ENCODE measurements at places on chromosomes 6 and 20. TPM values are rescaled to one million over a fixed set of nuclear protein-coding genes. Genes with fewer than 3 reads are reported as not detected.

Gene GJA1
- 0.19 TPM for total RNA-seq

DNA sequence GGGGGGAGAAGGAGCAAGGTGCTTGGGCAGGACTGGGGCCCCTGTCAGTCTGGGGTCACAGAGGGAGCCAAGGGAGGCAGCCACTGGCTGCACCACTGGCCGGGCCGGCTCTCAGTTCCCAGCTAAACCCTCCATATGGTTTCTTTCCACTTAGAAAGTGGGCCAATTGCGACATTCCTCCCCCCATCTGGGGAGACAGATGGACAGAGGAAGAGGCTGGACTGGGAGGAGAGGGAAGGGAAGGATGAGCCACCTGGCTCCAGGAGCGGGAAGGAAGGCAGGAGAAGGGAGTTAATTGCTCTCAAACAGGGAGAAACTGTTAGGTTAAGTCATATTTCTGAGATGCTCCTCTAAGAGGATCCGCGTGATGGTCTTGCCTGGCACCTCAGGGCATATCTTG is 82.2 kb downstream of the GRM4 start:
- no peak for DNase-seq
- H3K4me1 ChIP-seq, result no peaks in the 10 kb centered on the region
- no peak overlapping the region for H3K27ac ChIP-seq
- no peaks in the 10 kb centered on the region for H3K36me3 ChIP-seq
- H3K4me3 ChIP-seq, result no peak overlapping the region
- H3K27me3 ChIP-seq, result no peaks in the 10 kb centered on the region

GRCh38 chr6:30206799-30207618 is 6.2 kb downstream of the TRIM26 start:
- peaks cover 11% of the 10 kb centered on the region for H3K36me3 ChIP-seq
- H3K4me1 ChIP-seq, result peaks cover 42% of the 10 kb centered on the region
- no peaks in the 10 kb centered on the region for H3K27me3 ChIP-seq
- peak overlapping the region; percentile 18 for H3K27ac ChIP-seq
- no peak overlapping the region for H3K4me3 ChIP-seq

DNA sequence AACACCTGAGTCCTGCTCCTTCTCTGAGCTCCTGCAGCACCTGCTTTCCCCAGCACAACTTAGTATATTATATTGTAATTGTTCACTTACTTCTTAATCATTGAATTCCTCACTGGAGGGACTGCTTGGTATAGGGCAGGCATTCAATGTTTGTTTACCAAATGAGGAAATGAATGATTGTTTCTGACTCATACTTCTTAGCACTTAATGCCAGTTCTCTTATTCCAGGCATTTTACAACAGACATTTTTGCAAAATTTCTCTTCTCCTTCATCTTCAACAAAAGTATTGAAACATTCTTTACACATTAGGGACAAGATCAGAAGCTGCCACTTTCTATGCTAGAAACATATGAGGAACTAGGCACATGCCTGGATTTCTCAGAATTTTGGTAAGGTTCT is 119.4 kb downstream of the TBX18 start:
- H3K4me3 ChIP-seq, result no peak overlapping the region
- H3K27me3 ChIP-seq, result no peaks in the 10 kb centered on the region
- no peaks in the 10 kb centered on the region for H3K4me1 ChIP-seq
- no peak for DNase-seq
- H3K36me3 ChIP-seq, result no peaks in the 10 kb centered on the region

- H3K27me3 ChIP-seq, result peaks cover under 1% of the 10 kb centered on the region
- no peaks in the 10 kb centered on the region for H3K36me3 ChIP-seq
- H3K27ac ChIP-seq, result no peak overlapping the region
- H3K4me1 ChIP-seq, result no peaks in the 10 kb centered on the region
These were observed 16.9 kb downstream of the CST9L start for GRCh38 chr20:23551383-23551782.
